ENCODE measurements at places on chromosomes 3 and 15.

DNA sequence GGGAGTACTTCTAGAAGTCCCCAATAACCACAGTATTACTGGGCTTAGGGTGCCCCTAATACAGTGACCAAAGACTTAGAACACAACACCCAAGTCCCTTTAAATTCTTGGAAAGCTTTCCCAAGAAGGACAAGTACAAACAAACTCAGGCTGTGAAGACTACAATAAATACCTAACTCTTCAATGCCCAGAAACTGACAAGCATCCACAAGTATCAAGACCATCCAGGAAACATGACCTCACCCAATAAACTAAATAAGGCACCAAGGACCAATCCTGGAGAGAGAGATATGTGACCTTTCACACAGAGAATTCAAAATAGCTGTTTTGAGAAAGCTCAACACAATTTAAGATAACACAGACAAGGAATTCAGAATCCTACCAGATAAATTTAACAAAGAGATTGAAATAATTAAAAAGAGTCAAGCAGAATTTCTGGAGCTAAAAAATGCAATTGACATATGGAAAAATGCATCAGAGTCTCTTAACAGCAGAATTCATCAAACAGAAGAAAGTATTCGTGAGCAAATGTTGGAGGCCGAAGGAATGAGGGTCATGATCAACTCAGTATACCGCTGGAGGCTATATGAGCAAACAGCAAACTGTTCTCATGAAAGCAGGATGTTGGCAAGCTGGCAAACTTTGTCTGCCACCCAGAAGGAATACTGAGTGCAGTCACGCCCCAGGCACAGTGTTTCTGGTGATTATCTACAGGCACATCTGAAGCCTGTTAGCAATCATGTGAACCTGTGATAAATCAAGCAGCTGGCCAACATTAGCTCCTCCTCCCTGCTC is 87.0 kb upstream of the NECTIN3 start:
- no peak for DNase-seq

DNA sequence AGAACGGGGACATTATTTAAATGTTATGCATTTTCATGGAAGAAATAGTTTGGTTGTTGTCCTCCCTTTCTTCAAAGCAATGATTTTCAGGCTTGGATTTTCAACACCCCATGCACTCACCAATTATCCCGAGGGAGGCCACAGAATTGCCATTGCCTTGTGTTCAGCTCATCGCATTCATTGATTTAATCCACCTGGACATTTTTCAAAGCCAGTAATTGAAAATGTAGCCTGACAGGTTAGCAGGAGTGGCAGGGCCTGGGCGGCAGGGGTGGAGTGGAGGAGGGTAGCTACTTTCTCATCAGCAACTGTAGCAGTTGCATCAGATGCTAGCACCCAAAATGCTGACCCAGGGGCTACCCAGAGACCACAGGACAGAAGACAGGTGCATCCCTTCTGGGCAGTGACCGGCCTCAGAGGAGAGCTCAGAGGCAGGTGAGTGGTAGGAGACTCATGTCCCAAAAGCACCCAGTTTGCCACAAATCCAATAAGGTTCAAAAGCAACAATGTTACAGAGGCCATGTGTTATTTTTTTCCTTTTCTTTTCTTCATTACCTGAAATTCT is 242.4 kb downstream of the CD47 start:
- DNase-seq: no peak

DNA sequence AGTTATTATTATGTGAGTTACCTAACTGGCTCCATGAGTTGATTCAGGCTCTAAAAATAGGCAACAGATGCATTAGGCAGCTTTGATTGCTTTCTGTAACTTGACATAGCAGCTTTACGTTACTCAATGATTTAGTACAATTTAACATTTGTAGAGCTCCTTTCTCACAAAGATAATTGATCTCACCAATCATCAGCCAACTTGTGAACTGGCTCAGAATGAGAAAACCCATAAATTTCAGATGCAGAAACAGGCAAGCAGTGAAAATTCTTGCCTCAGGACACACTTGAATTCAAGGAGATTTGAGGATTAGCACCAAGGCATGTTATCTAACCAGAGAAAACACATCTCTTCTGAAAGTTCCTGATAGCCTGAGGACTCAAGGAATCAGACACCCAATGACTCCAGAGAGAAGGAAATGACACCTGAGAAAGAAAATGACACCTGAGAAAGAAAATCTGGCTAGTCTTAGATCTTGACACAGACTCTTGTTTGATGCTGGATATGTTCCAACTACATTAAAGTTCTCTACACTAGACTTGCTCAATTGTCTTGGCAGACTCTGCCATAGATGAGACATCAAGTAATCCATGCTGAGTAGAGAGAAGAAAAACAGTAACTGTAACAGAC is 315.1 kb upstream of the CBLB start:
- no peak for DNase-seq

- no peak for DNase-seq
Measured at GRCh38 chr3:42658091-42658770, 4.7 kb downstream of the ZBTB47 start.

- no peak for DNase-seq
Measured at GRCh38 chr3:194259982-194260766, 91.0 kb downstream of the CPN2 start.

DNA sequence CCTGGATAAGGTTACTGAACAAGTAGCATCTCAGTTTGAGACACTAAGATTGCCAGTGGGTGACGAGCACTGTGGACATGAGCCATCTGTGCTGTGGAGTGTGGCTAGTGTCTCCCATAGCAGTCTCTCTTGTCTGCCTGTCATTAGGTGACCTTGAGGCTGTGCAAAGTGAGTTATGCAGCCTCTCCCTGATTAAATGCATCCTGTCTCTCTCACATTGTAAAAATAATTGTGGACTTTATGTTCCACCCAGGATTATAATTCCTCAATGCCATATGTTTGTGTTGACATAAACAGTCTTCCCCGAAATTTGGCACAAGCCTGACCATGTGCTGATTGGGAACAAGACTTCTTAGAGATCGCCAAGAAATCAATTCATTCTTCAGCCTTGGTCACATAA is 168.9 kb downstream of the MYRIP start:
- no peak for DNase-seq

- DNase-seq: no peak
Measured at GRCh38 chr3:194348354-194348753, 2.8 kb downstream of the CPN2 start.

- DNase-seq: no peak
Measured at GRCh38 chr15:35874260-35874905, 328.4 kb upstream of the DPH6 start.

- DNase-seq: no peak
Measured at GRCh38 chr15:48855501-48856440, 22.2 kb upstream of the EID1 start.

DNA sequence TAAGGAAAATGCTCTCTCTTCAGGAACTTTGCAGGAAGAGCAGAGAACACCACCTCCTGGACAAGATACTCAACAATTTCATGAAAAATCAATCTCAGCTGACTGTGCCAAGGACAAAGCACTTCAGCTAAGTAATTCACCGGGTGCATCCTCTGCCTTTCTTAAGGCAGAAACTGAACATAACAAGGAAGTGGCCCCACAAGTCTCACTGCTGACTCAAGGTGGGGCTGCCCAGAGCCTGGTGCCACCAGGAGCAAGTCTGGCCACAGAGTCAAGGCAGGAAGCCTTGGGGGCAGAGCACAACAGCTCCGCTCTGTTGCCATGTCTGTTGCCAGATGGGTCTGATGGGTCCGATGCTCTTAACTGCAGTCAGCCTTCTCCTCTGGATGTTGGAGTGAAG is 200.5 kb downstream of the AKAP13 start:
- no peak for DNase-seq

- no peak for DNase-seq
Measured at GRCh38 chr3:113053169-113053568, 62.4 kb downstream of the GTPBP8 start.

GRCh38 chr3:31274326-31275024 is 258.2 kb upstream of the STT3B start:
- DNase-seq: no peak

DNA sequence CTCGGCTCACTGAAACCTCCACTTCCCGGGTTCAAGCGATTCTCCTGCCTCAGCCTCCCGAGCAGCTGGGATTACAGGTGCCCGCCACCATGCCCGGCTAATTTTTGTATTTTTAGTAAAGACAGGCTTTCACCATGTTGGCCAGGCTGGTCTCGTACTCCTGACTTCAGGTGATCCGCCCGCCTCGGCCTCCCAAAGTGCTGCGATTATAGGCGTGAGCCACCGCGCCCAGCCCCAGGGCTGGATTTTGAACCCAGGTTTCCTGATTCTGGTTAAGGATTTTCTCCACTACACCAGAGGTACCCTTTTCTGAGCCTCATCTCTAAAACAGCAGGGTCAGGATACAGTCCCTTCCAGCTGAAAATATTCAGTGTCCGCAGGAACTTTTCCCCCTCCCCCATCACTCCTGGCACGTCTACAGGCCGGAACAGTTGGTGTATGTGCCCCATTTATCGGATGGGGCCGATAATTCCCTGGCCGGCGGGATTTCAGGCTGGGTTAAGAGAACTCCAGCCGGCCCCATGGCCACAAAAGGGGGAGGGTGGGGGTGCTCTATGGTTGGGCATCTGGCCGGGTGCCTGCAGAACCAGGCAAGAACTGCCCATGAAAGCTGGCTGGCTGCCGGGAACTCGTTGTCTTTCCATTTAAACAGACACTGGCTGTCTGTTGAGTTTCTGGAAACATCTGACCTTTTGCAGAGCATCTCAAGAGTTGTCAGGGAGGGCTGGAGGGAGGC is 26.8 kb upstream of the SEMA4B start:
- no peak for DNase-seq

DNA sequence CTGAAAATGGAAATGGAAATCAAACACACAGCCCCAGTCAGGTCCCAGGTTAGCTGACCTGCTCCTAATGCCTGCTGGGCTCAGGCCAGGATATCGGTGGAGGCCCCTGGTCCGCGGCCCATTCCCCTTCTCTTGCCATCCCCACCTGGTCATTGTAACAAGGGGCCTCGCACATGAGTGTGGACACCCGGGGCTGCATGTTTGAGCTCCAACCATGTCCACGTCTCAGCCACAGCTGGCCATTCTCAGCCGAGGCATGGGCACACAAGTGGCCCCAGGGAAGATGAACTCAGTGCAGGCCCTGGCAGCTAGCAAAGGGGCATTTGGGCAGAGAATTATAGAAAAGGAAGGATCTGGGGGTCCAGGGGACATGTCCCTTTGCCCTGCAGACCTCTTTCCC is 41.7 kb downstream of the FAM174B start:
- DNase-seq: no peak

- DNase-seq: no peak
Measured at GRCh38 chr3:107670986-107671385, 148.2 kb downstream of the BBX start.

GRCh38 chr3:150161011-150161410 is 190.3 kb upstream of the PFN2 start:
- DNase-seq: no peak

GRCh38 chr15:26103002-26103404 is 239.9 kb upstream of the ATP10A start:
- no peak for DNase-seq

GRCh38 chr3:186472456-186473008 is 71.6 kb downstream of the CRYGS start:
- no peak for DNase-seq

- no peak for DNase-seq
Measured at GRCh38 chr3:132037581-132037980, 2.8 kb upstream of the CPNE4 start.

GRCh38 chr3:52479877-52480575 is 15.1 kb upstream of the STAB1 start:
- DNase-seq: no peak

DNA sequence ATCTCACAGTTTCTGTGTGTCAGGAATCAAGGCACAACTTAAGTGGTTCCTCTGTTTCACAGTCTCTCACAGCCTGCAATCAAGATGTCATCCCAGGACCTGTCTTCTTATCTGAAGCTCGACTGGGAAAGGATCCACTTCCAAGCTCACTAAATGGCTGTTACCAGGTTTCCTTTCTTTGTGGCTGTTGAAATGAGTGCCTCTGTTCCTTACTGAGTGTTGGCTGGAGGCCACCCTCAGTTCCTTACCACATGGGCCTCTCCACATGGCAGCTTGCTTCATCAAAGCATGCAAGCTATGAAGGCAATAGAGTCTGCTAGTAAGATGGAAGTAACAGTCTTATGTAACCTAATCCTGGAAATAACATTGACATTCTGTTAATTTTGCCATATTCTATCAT is 174.0 kb downstream of the ERC2 start:
- DNase-seq: no peak

GRCh38 chr3:124620600-124621063 is 109.6 kb upstream of the UMPS start:
- no peak for DNase-seq

DNA sequence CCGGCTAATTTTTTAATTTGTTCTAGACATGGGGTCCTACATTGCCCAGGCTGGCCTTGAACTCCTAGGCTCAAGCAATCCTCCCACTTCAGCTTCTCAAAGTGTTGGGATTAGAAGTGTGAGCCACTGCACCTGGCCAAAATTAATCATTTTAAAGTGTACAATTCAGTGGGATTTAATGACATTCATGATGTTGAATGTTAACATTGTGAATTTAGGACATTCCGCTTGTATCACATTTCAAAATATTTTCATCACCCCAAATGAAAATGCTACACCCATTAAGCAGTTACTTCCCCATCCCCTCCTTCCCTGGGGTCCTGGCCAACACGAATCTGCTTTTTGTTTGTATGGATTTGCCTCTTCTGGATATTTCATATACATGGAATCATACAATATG is 62.1 kb upstream of the CGNL1 start:
- DNase-seq: no peak

- no peak for DNase-seq
Measured at GRCh38 chr3:38124324-38125122, 12.4 kb downstream of the ACAA1 start.

- DNase-seq: no peak
Measured at GRCh38 chr3:139358841-139359562, 15.2 kb downstream of the MRPS22 start.

DNA sequence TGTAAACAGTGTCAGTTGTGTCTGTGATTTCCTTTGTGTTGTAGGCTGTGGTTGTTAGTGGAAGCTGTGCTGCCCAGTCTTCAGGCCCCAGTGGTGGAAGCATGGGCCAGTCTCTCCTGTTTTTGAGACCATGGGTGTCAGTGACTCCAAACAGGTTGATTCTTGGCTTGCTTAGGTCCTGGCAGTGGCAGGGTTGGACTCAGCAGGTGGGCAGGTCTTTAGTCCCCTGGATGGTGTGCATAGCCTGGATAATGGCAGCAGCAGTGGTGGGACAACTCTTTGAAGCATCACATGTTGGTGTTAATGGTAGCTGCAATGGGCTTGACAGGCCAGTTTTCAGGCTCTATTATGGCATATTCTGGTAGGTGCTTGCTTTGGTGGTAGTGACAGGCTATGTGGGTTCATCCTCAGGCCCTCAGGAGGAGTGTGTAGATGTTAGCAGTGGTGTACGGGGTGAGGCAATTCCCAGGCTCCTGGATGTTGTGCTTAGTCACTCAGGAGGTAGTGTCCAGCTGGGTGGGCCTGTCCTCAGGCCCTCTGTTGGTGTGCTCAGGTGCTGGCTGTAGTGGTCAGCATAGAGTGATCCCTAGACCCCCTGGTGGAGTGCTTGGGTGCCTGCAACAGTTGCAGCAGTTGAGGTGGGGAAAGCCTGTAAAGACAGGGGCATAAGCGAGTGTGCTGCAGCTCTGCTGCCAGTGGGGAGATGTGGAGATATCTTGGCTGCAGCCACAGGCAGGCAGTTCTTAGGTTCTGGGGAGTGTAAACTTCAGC is 596.7 kb downstream of the PDCD6IP start:
- DNase-seq: no peak

GRCh38 chr3:12926660-12927059 is 85.3 kb upstream of the RPL32 start:
- DNase-seq: no peak

GRCh38 chr3:59103552-59103951 is 53.7 kb upstream of the CFAP20DC start:
- DNase-seq: no peak

- DNase-seq: no peak
Measured at GRCh38 chr3:62732183-62732904, 142.9 kb downstream of the CADPS start.

All from activated CD4-positive, alpha-beta T cell treated with anti-CD3 and anti-CD28 coated beads, Interleukin-2, amount 50 U/mL, for 24 hours (primary cell).